ENCODE measurements at places on chromosomes 2 and 18. TPM values are rescaled to one million over a fixed set of nuclear protein-coding genes. Genes with fewer than 3 reads are reported as not detected.

The CCDC74B gene
- 1.7 TPM for total RNA-seq

The CTNNA2 gene
- total RNA-seq, result not detected

The TXNDC2 gene
- total RNA-seq, result 0.21 TPM

The VSNL1 gene
- 0.39 TPM for total RNA-seq

The SERPINB3 gene
- not detected for total RNA-seq

The AMER3 gene
- not detected for total RNA-seq

The CFC1 gene
- total RNA-seq, result not detected

The TUBA4B gene
- total RNA-seq, result not detected

The CFAP221 gene
- total RNA-seq, result 2.8 TPM

The CCBE1 gene
- 1.8 TPM for total RNA-seq

The FRZB gene
- 11.8 TPM for total RNA-seq

The SCYGR4 gene
- not detected for total RNA-seq

The CTIF gene
- 62.3 TPM for total RNA-seq

The C2orf15 gene
- total RNA-seq, result 4.9 TPM

The TWIST2 gene
- 12.9 TPM for total RNA-seq

The EVA1A gene
- total RNA-seq, result 2.3 TPM

The GPD2 gene
- 58.2 TPM for total RNA-seq

The INO80C gene
- total RNA-seq, result 41.7 TPM

The ANKRD62 gene
- total RNA-seq, result not detected

The UGT1A5 gene
- 21.3 TPM for total RNA-seq

The EEF1B2 gene
- 559 TPM for total RNA-seq

The GPR45 gene
- not detected for total RNA-seq
